Cortex of kidney (tissue), 1 donor: ENCODE measurements at places on chromosomes 13 and 19.

- DNase-seq = no peak
These were observed 73.1 kb upstream of the OLFM4 start for GRCh38 chr13:52955472-52955874.

GRCh38 chr13:85564598-85564997 is 234.6 kb downstream of the SLITRK6 start:
- DNase-seq = no peak

GRCh38 chr19:29397748-29398147 is 128.0 kb upstream of the VSTM2B start:
- no peak for DNase-seq

DNA sequence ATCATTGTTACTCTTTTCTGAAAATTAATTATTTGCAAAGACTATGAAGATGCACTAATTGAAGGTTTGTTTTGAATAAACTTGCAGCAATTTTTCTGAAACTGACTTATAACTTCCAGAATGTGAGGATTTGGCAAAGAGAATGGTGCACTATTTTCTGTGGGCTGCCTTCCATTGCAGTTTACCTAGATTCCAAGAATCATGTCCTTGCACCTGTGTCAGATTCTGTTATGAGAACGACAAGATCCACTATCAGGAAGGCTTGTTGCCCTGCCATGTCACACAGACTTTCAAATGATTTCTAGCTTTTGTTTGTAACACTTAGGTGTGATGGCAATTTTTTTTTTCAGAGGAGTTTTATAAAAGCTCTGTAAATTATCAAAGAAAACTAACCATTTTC is 5.6 kb upstream of the SLAIN1 start:
- no peak for DNase-seq

DNA sequence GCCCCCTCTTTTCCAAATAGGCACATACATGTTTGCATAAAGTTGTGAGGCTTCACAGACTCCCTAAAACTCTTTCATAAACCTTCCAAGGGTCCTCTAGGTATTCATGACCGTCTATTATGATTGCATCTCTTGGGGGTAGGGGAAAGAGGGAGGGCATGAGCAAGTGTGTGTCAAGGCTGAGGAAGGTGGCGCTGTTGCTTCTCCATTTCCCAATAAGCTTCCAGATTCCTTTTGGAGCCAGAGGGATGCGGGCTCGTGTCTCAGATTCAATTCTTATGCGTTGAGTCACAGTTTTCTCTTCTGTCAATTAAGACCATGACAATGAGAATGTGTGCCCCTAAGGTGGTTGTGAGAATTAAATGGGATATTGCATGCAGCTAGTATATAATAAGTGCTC is 51.0 kb upstream of the CYP2A7 start:
- DNase-seq = no peak

- no peak for DNase-seq
These were observed 82.6 kb downstream of the KATNAL1 start for GRCh38 chr13:30224732-30225131.

- DNase-seq = no peak
These were observed 29.4 kb upstream of the FBXL3 start for GRCh38 chr13:77056382-77056781.

DNA sequence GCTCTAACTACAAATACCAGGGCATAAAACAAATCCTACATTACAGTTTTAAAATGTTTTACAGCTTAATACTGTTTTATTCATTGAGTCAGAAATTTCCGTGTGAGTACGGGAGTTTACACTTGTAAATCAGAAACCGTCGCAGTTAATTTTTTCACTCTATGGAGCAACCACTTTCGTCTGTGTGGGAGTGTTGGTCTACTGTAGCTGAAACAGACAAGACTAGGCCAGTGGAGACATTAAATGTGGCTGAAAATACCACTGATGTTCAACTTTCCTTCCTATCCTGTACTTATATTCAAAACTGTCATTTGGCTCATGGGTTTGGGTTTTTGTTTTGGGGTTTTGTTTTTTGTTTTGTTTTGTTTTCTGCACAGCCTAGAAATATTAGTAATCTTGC is 268.7 kb downstream of the DCT start:
- DNase-seq = no peak

GRCh38 chr19:55096061-55096701 is 20.5 kb downstream of the EPS8L1 start:
- DNase-seq = no peak

- no peak for DNase-seq
These were observed 4.8 kb upstream of the LAMP1 start for GRCh38 chr13:113292021-113292862.

DNA sequence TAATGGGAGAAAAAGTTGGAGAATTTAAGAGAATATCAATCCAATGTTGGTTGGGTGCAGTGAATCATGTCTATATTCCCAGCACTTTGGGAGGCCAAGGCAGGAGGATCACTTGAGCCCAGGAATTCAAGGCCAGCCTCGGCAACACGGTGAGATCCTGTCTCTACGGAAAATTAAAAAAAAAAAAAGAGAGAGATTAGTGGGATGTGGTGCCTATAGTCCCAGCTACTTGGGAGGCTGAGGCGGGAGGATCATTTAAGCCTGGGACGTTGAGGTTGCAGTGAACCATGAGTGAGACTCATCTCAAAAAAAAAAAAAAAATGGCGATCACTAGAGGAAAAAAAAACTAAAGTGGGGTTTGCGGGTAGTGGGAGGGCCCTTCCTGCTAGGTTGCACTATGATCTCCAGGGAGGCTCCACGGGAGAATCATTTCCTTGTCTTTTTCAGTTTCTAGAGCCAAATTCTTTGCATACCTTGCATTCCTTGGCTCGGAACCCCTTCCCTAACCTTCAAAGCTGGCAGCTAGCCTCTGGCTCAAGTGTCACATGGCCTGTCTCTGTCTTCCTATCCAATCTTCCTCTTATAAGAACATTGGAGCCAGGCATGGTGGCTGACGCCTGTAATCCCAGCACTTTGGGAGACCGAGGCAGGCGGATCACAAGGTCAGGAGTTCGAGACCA is 5.8 kb upstream of the ERCC2 start:
- DNase-seq = no peak

DNA sequence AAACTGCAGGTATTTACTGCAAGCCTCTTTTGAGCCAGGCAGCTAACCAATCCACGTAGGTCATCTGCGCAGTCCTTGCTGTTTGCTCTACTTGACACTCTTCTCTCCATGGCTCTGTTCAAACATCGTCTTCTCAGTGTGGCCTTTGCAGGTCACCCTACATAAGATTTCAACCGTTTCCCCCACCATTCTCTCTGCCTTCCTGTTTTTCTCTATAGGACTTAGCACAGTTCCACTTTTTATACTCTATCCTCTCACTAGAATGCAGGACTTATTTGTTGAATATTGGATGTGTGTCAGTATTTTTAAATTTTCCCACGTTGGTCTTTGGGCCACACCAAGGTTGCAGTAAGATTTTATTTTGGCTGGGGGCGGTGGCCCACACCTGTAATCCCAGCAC is 1.7 kb upstream of the FBXW9 start:
- DNase-seq = no peak

DNA sequence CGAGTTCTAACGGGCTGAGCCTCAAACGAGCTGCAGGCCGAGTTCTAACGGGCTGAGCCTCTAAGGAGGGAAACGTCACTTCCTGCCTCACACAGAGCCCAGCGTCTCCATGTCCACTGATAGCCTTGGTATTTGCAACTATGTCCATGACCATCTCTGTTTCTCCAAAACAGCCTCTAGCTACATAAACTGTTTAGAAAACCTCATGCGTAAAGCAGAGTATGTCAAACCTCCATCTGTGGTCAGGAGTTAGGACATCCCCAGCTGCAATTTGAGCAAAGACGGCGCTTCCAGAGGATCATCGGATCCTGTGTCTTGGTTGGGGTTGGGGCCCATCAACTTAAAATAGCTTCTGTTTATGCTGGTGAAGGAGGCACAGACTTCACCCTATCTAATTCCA is 20.8 kb downstream of the RASA3 start:
- no peak for DNase-seq

GRCh38 chr13:108306860-108307259 is 37.3 kb downstream of the TNFSF13B start:
- DNase-seq = no peak

- no peak for DNase-seq
These were observed 3.4 kb upstream of the RPS11 start for GRCh38 chr19:49492573-49493405.

GRCh38 chr13:39326469-39327171 is 276.4 kb downstream of the LHFPL6 start:
- no peak for DNase-seq

- no peak for DNase-seq
These were observed 36.6 kb downstream of the TGDS start for GRCh38 chr13:94559222-94559795.

- no peak for DNase-seq
These were observed 3.5 kb downstream of the FZR1 start for GRCh38 chr19:3509566-3509989.

DNA sequence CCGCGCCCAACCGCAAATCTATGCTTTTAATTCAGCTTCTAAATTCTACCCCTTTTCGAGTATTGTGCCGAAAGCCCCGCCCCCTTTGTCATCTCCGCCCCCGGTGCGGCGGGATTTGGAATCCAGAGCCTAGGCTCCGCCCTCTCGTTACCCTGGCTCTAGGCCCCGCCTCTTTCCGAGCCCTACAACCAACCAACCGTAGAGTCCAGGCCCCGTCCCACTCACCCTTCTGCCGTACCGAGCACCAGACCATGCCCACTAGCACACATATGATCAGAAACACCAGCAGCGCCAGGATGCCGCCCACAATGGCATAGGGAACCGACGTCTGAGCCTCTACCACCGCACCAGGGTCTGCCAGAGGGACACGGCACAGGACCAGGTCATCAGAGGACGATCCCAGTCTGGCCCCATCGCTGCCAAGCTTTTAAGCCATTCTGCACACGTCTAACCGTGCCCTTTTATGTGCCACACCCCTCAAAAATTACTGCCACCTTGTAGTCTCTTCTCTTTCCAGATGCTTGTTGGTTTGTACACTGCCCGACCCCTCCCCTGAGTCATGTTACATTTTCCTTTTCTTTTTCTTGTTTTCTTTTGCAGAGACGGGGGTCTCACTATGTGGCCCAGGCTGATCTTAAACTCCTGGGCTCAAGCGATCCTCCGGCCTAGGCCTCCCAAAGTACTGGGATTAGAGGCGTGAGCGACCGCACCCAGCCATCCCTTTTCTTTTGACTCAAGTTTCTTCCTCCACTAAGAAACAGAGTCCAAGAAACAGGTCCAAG is 4.7 kb upstream of the ZNF428 start:
- no peak for DNase-seq

DNA sequence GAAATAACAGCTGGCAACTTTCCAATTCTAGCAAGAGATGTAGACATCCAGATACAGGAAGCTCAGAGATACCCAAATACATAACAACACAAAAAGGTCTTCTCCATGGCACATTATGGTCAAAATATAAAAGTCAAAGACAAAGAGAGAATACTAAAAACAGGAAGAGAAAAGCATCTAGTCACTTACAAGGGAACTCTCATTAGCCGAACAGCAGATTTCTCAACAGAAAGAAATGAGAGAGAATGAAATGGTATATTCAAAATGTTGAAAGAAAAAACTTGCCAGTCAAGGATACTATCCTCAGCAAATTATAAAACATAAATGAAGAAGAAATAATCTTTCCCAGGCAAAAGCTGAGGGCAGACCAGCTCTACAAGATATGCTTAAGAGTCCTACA is 12.4 kb downstream of the ZNF780A start:
- no peak for DNase-seq

GRCh38 chr13:112058519-112058873 is 8.5 kb upstream of the SOX1 start:
- DNase-seq = no peak

- DNase-seq = no peak
These were observed 24.4 kb upstream of the RPL21 start for GRCh38 chr13:27226991-27227390.

GRCh38 chr13:38265132-38265497 is 84.5 kb upstream of the UFM1 start:
- no peak for DNase-seq

DNA sequence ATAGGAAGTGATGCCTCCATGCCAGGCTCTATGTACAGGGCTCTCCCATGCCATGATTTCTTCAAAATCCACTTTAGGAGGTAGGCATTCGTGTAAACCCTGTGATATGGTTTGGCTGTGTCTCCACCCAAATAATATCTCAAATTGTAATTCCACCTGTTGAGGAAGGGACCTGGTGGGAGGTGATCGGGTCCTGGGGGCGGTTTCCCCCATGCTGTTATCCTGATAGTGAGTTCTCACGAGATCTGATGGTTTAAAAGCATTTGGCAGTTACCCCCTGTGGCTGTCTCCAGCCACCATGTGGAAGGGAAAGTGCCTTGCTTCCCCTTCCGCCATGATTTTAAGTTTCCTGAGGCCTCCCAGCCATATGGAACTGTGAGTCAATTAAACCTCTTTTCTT is 8.1 kb downstream of the SARS2 start:
- DNase-seq = no peak

DNA sequence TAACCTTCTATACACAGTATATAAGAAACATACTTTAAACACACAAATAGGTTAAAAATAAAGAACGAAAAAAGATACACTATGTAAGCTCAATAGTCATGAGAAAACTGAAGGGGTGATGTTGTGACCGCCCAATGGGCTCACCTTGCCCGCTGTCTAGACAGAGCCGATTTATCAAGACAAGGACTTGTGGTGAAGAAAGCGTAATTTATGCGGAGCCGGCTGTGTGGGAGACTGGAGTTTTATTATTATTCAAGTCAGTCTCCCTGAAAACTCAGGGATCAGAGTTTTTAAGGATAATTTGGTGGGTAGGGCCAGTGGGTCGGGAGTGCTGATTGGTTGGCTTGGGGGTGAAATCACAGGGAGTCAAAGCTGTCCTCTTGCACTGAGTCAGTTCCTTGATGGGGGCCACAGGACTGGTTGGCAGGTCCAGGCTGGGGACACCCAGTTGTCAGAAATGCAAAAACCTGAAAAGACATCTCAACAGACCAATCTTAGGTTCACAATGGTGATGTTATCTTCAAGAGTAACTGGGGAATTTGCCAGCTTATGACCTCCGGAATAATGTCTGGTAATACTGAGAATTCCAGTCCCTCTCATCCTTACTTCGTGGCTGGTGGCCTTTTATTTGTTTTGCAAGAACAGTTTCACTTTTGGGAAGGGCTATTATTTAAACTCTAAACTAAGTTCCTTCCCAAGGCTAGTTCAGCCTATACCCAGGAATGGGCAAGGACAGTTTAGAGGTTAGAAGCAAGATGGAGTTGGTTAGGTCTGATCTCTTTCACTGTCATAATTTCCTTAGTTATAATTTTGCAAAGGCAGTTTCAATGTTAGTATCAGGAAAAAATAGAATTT is 96.6 kb downstream of the UBL3 start:
- no peak for DNase-seq

DNA sequence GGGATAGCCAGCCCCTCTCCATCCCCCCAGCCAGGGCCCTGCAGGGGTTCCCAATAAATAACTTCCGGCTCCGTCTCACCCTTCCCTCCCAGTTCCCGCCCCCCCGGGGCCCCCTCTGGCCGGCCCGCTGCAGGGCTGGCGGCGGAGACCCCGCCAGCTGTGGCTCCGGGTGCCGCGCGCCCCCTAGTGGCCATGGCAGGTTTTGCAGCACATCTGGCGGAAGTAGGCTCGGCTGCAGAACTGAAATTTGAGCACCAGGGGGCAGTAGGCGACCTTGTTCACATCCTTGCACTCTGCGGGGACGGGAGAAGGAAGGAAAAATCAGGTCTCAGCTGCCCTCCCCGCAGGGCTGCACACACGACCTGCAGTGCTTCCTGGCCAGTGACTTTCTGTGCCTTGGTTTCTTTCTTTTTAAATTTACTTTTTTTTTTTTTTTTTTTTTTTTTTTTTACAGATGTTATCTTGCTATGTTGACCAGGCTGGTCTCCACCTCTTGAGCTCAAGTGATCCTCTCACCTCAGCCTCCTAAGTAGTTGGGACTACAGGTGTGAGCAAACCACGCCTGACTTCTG is 3.6 kb upstream of the MYO1F start:
- DNase-seq = no peak

- DNase-seq = no peak
These were observed 176.2 kb downstream of the FOXO1 start for GRCh38 chr13:40490086-40490758.
